ENCODE measurements at places on chromosomes 6 and 20.

- H3K36me3 ChIP-seq = no peaks in the 10 kb centered on the region
- peaks cover 39% of the 10 kb centered on the region for H3K4me1 ChIP-seq
- H3K4me3 ChIP-seq = no peak overlapping the region
- no peaks in the 10 kb centered on the region for H3K27me3 ChIP-seq
- DNase-seq = no peak
- no peak overlapping the region for H3K27ac ChIP-seq
Observed at GRCh38 chr6:36621371-36621855, 27.3 kb downstream of the SRSF3 start.

GRCh38 chr6:71383476-71383875 is 94.9 kb downstream of the OGFRL1 start:
- no peaks in the 10 kb centered on the region for H3K36me3 ChIP-seq
- H3K4me1 ChIP-seq = peaks cover 8% of the 10 kb centered on the region
- no peaks in the 10 kb centered on the region for H3K27me3 ChIP-seq
- H3K27ac ChIP-seq = no peak overlapping the region
- DNase-seq = no peak
- H3K4me3 ChIP-seq = no peak overlapping the region

- H3K4me1 ChIP-seq = no peaks in the 10 kb centered on the region
- H3K27me3 ChIP-seq = no peaks in the 10 kb centered on the region
- H3K36me3 ChIP-seq = peaks cover 61% of the 10 kb centered on the region
- H3K4me3 ChIP-seq = no peak overlapping the region
Observed at GRCh38 chr6:160069459-160069858, 52.2 kb upstream of the SLC22A1 start.

- DNase-seq = no peak
- no peak overlapping the region for H3K4me3 ChIP-seq
- no peak overlapping the region for H3K27ac ChIP-seq
- no peaks in the 10 kb centered on the region for H3K4me1 ChIP-seq
- H3K36me3 ChIP-seq = no peaks in the 10 kb centered on the region
Observed at GRCh38 chr6:160254467-160255312, 3.9 kb downstream of the SLC22A2 start.

DNA sequence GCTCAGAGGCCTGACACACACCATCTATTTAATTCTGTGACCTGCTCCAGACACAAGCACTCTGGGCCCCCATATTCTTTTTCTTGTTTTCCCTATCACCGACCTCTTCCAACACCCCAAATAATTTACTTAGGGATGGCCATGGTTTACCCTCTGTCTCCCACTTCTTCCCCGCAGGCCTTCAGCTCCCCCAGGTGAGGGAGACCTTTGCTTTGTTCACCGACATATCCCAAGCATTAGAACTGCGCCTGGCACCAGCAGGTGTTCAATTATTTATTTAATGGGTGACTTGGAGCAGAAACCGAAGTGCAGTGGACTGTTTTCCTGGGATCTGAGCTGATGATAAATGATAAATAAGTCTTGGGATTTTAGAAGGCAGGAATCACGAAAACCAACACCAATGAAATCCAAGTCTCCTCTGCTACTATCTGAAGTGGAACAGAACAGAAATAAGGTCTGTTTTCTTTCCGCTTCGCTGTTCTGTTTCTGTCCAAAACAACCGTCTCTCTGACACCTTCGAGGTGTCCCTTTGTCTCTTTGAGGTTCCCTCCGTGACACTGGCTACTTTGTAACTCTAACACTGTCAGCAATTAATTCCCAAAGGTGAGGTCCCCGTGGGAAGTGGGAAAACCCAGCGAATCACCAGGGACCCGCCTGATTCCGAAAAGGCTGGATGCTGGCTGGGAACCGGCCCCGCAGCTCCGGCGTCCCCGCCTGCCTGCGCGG is 1.1 kb upstream of the RIN2 start:
- H3K27me3 ChIP-seq = no peaks in the 10 kb centered on the region
- DNase-seq = no peak
- H3K36me3 ChIP-seq = no peaks in the 10 kb centered on the region
- peak overlapping the region; percentile 100 for H3K4me3 ChIP-seq

DNA sequence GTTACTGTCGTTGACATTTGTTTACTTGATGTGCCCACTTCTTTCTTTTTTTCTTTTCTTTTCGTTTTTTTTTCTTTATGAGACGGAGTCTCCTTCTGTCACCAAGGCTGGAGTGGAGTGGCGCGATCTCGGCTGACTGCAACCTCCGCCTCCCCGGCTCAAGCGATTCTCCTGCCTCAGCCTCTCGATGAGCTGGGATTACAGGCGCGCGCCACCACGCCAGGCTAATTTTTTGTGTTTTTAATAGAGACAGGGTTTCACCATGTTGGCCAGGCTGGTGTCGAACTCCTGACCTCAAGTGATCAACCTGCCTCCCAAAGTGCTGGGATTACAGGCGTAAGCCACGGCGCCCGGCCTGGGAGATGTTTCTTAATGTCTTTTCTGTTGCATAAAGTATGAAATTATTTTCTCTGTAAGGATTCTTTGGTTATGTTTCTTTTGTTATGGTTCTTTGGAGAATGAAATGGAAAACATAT is 33.3 kb upstream of the PRSS16 start:
- H3K4me3 ChIP-seq = no peak overlapping the region
- no peaks in the 10 kb centered on the region for H3K36me3 ChIP-seq
- no peak for DNase-seq
- no peaks in the 10 kb centered on the region for H3K4me1 ChIP-seq
- H3K27ac ChIP-seq = no peak overlapping the region
- no peaks in the 10 kb centered on the region for H3K27me3 ChIP-seq

- no peak overlapping the region for H3K27ac ChIP-seq
- H3K27me3 ChIP-seq = no peaks in the 10 kb centered on the region
- DNase-seq = no peak
- H3K4me3 ChIP-seq = no peak overlapping the region
Observed at GRCh38 chr6:67031451-67031850, 1324.4 kb upstream of the EYS start.

DNA sequence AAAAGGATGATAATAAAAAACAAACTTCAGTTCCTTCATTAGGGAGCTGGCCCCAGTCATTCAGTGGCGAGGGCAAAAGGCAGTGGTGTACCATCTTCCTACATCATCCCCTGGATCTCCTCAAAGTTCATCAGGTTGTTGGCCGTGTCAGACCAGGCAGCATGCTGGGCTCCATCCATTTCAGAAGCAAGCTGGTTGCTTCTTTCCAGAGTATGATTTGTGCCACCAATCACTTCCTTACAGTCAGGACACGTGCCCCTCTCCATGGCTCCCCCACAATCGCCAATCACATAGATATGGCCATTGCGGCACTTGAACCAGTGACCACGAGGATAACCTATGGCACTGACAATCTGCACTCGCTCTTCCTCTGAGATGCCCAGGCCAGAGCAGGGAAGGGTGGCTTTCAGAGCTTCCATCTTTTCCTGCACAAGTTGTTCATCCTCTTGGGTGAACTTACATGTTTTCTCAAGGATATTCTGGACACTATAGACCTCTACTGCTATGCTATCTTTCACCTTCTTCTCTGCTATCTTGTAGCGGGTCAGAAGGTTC is 28.0 kb downstream of the DDX27 start:
- no peak overlapping the region for H3K4me3 ChIP-seq
- H3K27me3 ChIP-seq = no peaks in the 10 kb centered on the region
- DNase-seq = no peak
- no peak overlapping the region for H3K27ac ChIP-seq
- peaks cover 63% of the 10 kb centered on the region for H3K36me3 ChIP-seq

DNA sequence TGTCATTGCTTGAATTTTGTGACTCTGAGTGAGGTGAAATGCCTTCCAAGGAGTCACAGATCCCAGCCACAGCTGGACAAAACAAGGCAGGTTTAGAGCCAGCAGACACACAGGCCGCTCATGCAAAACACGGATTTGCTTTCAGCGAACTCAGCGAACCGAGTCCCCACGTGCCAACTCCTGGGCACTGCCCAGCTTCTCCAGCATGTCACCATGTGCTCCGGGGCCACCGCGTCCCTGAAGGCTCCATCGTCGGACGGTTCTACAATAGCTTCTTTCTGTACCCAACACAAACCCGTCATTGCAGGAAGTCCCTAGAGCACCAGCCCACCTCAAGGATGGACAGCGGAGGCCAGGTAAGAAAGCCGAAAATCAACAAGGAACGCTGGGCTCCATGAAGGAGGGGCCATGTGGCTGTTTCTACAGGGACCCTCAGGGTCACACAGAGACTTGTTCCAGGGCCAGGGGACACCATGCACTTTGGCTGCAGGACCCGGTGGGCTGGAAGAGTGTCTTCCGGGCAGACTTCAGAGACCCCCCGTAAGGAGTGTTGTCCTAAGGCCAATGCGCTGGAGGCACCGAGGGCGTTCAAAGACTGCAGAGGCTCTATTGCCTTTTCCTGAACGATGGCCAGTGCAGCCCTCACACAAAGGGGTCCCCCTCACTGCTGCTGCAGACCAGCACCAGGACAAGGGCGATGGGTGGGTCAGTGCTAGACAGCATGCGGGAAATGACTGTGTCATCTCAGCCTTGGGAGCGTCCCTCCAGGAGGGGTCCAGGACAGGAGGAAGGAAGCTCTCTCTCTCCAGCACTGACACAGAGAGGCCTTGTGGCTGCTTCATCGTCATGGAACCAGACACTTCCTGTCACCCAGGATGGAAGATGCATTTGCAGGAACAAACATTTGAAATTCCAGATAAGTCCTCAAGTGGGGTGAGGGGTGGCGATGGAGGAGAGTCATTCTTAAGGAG is 19.8 kb downstream of the DACT2 start:
- H3K27ac ChIP-seq = no peak overlapping the region
- no peaks in the 10 kb centered on the region for H3K4me1 ChIP-seq
- H3K4me3 ChIP-seq = no peak overlapping the region
- H3K36me3 ChIP-seq = no peaks in the 10 kb centered on the region
- no peak for DNase-seq

DNA sequence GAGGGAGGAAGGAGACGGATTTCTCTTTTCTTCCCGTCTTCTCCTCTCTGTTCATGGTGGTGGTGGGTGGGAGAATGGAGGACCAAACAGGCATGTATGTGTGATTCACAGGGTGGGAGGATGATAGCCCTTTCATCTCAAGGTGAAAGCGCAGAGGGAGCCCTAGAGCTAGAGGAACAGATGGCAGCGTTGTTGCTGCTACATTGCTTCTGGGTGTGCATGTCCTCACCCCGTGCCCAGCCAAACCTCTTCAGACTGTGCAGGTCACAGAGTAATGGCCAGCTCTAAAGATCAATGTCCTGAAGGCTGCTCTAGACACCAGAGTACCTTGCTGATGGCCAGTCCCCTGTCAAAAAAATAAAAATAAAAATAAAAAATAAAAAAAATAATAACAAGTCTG is 301.8 kb downstream of the TBC1D7 start:
- peak overlapping the region; percentile 37 for H3K27ac ChIP-seq
- no peaks in the 10 kb centered on the region for H3K36me3 ChIP-seq
- H3K27me3 ChIP-seq = no peaks in the 10 kb centered on the region

GRCh38 chr20:59623583-59623982 is 19.2 kb downstream of the PHACTR3 start:
- H3K36me3 ChIP-seq = no peaks in the 10 kb centered on the region
- H3K27me3 ChIP-seq = no peaks in the 10 kb centered on the region
- H3K4me1 ChIP-seq = no peaks in the 10 kb centered on the region
- DNase-seq = no peak
- H3K27ac ChIP-seq = no peak overlapping the region
- no peak overlapping the region for H3K4me3 ChIP-seq

Measured in thoracic aorta (tissue), 2 donors.